IPS DF 6.9 (cell line): ENCODE measurements at places on chromosomes 13 and 19.

- no peak for DNase-seq
Observed at GRCh38 chr19:52673014-52673413, 34.9 kb upstream of the ZNF83 start.

GRCh38 chr13:113649212-113649611, 8.8 kb downstream of the ATP4B start:
- no peak for DNase-seq

DNA sequence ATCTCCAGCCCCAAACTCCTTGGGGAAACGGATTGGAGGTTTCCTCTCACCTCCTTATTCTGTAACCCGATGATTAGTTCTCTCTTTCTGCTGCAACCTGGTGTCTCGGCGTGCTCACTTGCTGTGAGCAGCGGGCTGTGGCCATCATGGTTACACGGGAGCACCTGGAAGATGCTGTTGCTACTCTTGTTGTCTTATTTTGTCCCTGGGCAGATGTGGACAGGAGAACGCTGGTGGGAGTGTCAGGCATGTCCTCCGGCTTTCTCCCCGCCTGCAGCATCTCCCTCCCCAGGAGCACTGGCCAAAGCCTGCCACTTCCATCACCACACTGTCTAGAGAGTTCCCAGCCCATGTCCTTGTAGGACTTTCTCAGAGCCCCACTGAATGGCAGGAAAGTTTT, 211.8 kb upstream of the ZNF536 start:
- no peak for DNase-seq

DNA sequence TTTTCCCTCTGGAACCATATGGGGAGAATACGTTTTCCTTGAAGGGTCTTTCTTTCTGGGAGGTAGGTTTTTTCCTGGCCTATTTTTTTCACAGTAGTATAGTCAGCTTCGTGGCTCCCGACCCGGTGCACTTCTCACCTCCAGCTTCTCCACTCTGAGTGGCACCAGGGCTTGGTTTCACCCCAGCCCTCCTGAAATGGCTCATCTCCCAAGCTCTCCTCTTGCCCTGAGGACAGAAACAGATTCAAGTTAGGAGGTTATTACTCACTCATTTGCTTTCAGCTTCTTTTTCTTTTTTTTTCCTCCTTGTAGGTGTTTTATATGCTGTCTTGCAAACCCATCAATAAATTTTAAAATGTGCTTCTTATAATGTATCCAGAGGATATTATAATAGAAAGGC, 199.3 kb downstream of the RFC3 start:
- DNase-seq, result no peak

DNA sequence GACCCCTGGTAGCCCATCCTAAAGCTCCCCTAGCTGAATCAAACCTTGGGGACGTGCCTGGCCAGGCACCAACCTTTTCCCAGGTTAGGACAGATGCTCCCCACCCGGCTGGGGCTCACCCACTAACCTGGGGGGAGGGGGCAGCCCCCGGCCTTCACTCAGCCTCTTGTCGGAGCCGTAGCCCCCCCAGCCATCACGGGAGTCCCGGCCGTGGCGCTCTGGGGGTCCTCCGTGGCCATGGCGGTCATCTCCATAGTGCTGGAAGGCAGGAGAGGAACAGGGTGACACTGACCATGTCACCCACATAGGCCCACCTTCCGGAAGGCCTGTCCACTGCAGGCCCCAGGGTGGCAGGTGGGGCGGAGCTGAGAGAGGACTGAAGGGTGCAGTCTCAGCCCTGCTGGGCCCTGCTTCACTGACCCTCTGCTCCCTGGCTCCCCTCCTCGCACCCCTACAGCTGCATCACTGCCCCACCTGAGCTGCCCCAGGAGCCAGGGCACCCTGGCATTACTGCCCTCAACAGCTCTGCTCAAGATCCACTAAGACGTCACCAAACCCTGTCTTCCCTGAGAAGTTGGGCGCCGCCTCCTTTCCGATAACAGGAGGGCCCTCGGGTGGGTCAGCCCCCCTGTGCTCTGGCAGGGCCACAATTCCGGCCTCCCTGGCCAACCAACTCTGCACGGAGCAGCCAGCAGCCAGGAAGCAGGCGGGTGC, 22.6 kb upstream of the TINCR start:
- no peak for DNase-seq

DNA sequence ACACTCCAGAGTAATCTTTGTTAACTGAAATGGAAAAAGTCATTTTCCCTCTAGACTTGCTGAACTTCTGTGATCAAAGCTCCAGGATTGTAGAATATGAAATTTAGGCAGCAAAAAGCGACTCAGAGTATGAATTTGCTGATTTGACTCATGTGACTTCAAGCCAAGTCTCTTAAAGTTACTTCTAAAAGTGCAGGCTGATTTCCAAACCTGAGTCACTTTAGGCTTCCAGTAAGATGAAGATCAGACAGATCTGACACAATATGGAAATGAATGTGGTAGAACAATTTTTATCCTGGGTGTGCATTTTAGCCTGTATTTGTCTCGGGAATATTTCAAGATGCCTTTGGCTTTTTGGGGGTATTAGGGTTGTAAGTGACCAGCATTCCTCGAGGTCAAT, 151.0 kb upstream of the TMTC4 start:
- no peak for DNase-seq

GRCh38 chr19:48720251-48720612, 707 bp upstream of the MAMSTR start:
- DNase-seq, result no peak

DNA sequence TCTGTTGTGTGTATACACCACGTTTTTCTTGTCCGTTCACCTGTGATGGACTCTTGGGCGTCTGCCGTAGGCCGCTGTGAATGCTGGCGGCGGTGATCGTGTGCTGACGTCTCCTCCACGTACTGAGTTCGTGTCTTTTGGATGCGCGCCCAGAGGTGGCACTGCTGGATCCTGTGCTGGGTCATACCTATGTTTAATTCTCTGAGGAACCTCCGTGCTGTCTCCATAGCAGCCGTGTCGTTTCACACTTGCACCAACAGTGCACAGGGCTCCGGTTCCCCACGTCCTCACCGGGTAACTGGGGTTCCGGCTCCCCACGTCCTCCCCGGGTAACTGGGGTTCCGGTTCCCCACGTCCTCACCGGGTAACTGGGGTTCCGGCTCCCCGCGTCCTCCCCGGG, 56.2 kb downstream of the ATP11A start:
- no peak for DNase-seq
